SK-N-DZ (cell line): ENCODE measurements at places on chromosomes 7 and 10.

- DNase-seq: no peak
These were observed 72.6 kb downstream of the TPK1 start for GRCh38 chr7:144763291-144763690.

DNA sequence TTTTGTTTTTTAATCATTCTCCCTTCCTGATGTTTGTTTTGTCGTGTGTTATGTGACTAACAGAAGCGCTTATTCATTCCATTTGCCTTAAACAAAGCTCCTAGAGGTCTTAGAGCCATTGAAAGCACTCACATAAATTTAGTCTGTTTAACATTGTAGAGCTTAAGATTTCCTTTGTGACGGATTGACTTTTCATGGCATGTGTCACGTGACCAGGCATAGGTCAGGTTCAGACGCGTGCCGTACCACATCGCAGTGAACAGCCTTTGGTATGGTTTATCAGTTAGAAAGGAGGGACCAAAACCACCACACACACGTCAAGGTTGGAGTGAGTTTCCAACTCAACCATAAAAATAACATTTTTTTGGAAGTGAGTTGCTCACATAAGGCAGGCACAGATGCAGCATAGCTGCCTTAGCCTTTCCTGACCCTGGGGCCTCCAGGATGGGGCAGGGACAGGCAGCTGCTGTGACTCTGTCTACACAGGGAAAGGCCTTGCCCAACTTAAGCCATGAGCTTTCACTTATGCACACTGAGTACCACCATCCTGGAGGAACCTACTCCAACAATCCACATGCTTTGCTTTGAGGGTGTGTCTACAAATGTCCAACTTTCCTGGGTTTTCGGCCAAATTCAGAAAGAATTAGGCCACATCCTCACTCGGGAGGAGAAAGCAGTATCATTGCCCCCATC, 55.5 kb downstream of the WDFY4 start:
- DNase-seq: peak; percentile 73

- peak; percentile 47 for DNase-seq
These were observed 4.1 kb downstream of the IMPDH1 start for GRCh38 chr7:128405471-128406313.

- no peak for DNase-seq
These were observed 103.6 kb upstream of the PDSS1 start for GRCh38 chr10:26593896-26594295.

GRCh38 chr7:99563650-99564049, 5.2 kb downstream of the ZNF655 start:
- DNase-seq: no peak
